ENCODE measurements at places on chromosomes 13 and 19.

GRCh38 chr19:45050036-45050435 lies 11.2 kb downstream of the CLASRP start:
- no peak for DNase-seq

GRCh38 chr13:68714292-68714691 lies 1393.3 kb upstream of the ATXN8OS start:
- no peak for DNase-seq

- no peak for DNase-seq
Observed at GRCh38 chr19:16374436-16374835, 49.8 kb downstream of the KLF2 start.

DNA sequence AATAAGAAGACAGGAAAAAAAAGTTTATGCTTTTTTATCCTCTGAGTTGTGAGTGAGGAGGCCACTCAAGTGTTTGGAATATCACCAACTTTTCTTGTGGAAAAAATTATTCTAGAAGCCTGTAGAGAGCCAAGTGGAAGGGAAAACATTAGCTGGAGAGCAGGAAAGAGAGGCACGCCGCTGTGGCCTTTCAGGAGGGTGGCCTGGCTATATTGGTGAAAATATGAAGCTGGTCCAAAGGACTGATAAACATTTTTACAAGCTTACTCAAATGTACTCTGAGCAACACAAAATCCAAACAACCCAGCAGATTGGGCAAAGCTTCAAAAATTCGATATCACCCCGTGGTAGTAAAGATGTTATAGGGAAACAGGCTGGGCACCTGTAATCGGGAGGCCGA lies 2.3 kb upstream of the EIF3G start:
- no peak for DNase-seq

DNA sequence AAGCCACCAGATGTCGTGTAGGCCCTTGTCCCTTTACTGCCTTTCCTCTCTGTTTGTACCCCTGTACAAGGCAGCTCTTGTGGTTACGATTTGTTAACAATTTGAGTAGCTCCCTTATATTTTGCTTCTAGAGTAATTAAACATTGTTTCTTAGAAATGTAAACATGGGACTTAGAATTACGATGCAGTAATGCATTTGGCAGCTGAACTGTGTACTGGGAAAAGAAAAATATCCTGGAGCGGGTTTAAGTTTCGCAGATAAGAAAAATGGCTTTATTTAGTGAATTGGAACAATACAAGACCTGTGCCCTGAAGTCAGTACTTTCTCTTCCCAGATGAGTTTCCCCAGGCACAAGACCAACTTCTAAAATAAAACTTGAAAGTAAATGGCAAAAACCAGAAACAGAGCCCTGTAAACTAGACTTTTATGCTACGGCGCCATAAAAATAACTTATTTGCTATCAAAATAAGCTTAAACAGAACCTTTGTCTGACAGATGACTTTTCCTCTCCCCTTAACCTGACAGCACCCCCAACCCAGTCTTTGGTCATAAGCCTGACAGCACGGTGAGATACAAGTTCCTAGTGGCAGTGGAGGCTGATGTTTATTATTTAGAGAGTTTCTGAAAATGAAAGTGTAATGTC lies 63.0 kb downstream of the LRCH1 start:
- no peak for DNase-seq

DNA sequence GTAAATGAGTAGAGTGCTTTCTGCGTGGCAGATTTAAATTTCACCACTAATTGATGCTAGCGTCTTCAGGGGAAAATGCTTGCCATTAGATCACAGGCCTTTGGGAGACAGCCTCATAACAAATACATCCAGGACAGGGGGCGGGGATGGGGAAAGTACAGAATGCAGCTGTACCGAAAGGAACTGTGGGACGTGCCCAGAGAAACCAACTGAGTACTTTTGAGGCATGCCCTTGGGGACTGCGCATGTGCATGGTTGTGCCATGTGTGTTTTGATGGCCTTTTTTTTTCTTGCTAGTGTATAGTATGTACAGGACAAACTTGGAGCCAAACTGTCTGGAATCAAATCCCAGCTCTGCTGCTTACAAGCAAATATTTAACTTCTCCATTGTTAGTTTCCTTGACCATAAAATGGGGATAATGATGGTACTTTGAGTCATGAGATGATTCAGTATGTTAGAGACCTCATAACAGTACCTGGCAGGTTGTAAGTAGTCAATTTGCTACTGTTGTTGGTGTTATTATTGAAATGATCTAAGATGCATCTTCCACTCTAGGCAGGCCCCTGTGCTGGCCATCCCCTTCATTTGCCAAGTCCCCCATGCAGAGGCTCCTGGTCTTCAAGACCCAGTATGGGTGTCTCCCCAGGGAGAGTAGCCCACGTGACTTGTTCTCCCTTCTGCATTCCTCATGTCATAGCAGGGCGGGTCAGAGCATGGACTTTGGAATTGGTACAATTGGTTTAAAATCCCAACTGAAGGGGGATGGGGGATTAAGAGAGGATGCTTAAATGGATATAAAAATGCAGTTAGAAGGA lies 68.3 kb upstream of the NPAS1 start:
- DNase-seq: peak; percentile 26

- DNase-seq: no peak
Observed at GRCh38 chr19:34336781-34337271, 28.2 kb upstream of the GPI start.

GRCh38 chr13:44930963-44931623 lies 58.2 kb downstream of the NUFIP1 start:
- DNase-seq: no peak

DNA sequence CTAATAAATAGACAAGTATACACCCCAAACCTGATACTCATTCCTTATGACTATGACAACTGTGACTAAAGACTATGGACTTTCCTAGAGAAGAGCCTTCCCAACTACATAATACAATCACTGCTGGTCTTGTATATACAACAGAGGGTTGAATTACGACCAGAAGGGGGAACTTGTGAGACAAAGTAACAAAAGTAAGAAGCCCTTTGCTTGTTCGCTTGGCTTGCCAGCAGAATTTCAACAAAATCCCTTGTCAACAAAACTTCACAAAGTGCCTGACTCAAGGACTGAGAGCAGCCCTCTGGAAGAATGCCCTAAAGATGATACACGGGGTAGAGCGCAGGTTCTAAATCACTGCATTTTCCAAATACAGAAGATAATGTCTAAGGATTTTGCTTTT lies 99.4 kb downstream of the WASF3 start:
- no peak for DNase-seq

- no peak for DNase-seq
Observed at GRCh38 chr13:77859450-77859849, 59.2 kb downstream of the EDNRB start.

- DNase-seq: no peak
Observed at GRCh38 chr19:54902061-54902460, 3.9 kb upstream of the NCR1 start.

DNA sequence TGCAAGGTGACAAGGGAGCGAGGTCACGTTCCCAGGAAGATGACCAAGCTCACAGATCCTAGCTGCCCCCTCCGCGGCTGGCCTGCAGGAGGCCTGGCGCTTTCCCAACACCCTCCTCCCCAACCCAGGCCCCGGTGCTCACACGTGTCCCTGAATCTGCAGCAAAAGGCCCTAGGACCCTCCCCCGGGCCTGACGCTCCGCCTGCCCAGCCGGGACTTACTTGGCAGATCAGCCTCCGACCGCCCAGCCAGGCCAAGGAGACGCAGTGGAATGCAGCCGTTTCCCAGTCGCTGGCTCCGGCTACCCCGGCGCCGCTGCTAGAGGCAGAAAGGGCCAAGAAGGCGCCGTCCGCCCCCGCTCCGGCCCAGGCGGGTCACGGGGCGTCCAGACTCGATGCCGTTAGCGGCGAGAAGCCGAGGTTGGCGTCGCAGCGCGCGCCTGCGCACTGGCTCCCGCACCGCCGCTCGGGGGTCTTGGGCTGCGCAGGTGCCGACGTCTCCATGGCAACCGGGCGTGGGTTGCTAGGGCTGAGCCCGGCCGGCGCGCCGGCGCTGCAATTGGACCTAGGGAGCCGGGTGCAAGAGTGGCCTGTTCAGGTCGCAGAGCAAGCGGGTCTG lies at the start of gene PNMA8A:
PNMA8A (minus strand) TSS at position 448 of the 618 bp plus-strand sequence. CDS start 528 bp downstream, outside the sequence.
- peak; percentile 60 for DNase-seq

GRCh38 chr19:4233282-4233853 lies 4.0 kb downstream of the EBI3 start:
- no peak for DNase-seq

- DNase-seq: no peak
Observed at GRCh38 chr19:44800461-44800860, 8.4 kb upstream of the BCAM start.

GRCh38 chr19:3880471-3881271 lies at the start of gene ATCAY:
Gene ATCAY (plus strand): TSS chr19:3880685. CDS start chr19:3885768, 5,083 bp downstream.
- peak; percentile 62 for DNase-seq

- DNase-seq: no peak
Observed at GRCh38 chr19:12842511-12842910, 4.2 kb downstream of the MAST1 start.

GRCh38 chr13:91592056-91593014 lies 193.9 kb downstream of the GPC5 start:
- no peak for DNase-seq

DNA sequence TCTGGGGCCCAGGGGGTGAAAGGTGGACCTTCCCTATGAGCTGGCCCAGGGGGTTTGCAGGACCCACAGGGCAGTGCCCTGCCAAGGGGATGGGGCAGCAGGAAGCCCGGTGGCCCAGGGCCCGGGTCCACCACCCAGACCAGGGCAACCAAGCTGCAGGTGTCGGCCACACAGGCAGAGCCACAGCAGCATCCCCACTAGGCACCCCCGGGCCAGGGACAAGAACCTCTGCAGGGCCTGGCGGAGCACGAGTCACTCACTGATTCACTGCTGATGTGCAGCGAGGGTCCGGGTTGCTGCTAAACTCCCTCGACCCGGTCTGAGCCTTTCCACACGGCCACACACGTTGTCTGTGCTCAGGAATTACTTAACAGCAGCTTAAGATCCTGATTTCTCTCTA lies 8.8 kb downstream of the FZR1 start:
- no peak for DNase-seq

GRCh38 chr19:14347999-14348889 lies 33.0 kb upstream of the ADGRE5 start:
- no peak for DNase-seq

GRCh38 chr13:44549476-44549875 lies 26.7 kb downstream of the TSC22D1 start:
- DNase-seq: no peak

DNA sequence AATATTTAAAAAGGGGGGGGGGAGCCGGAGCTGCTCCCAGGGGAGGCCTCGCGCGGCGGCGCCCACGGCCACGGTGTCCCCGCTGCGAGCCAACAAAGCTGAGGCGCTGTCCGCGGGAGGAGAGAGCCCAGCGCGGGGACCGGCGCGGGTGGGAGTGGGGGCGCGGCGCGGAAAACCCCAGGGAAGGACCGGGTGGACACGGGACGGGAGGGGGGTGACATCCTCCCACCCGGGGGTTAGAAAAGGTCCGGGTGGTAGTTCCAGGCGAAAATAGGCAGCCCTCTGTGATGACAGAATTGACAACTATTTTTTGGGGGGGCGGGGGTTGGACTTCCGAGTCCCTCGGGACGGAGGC lies 11.1 kb upstream of the SOX1 start:
- no peak for DNase-seq

GRCh38 chr19:21569494-21569865 lies 64.1 kb downstream of the ZNF429 start:
- peak; percentile 48 for DNase-seq

- no peak for DNase-seq
Observed at GRCh38 chr19:13748169-13748828, 16.0 kb upstream of the MRI1 start.

DNA sequence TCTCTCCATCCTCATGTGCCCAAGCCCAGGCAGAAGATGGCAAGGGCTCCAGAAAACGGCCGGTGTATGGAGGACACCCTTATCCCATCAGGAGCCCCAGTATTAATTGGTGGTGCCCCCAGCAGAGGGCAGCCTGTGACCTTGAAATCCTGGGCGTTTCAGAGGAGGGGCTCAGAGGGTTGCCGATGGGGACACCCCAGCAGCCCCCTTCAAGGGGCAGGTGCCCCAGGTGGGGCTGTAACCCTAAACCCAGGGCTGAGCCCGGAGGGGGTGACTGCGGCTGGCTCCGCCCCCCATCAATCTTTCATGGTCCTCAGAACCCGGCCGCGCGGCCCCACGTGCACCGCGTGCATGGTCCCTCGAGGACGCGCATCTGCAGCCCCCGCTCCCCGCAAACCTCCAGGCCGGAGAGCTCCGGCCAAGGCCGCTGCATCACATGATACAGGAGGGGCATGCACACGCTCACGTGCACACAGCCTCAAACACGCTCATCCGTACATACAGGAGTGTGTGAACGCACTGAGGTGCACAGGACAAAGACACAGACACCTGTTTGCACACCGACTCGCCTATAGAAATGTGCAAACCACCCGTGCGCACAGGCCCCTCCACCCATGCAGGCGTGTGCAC lies 949 bp downstream of the RAB3A start:
- DNase-seq: no peak

DNA sequence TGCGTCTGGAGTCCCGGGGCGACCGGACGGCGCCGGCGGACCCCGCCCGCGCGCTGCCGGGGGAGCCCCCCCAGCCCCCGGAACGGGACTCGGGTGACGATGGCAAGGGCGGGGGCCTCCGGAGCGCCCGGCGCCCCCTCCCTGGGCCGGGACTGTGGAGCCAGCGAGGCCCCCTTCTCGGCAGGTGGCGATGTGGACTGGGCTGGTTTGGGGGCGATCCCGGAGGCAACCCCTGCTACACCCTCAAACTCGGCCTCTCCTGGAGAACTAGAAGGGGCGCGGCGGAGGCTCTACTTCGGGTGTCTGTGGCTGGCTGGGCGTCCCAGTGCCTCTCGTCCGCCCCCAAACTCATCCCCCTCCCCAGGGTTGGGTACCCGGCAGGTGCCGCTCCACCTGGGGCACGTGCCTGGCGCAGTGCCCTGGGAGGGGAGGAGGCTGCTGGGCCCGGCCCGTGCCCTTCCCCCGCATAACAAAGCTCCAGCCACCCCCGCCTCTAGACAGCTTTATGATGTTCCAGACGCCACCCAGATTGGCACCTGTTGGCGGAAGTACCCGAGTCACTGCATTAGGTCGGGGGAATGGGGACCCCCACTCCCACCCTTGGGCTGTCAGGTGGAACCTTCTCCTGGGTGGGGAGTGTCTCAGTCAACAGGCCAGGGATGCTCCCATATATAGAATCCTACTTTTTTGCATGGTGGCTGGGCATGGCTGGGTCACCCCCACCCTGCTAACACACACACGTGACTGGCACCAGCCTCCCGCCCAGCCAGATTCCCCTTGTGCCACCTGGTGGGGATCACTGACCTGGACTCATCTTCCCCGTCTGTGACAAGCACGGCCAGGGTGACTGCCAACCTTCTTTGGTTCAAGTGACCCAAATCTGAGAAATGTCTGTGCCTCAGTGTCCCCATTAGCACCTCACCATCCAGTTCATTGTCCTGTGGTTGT lies 722 bp downstream of the PKN1 start:
- no peak for DNase-seq

DNA sequence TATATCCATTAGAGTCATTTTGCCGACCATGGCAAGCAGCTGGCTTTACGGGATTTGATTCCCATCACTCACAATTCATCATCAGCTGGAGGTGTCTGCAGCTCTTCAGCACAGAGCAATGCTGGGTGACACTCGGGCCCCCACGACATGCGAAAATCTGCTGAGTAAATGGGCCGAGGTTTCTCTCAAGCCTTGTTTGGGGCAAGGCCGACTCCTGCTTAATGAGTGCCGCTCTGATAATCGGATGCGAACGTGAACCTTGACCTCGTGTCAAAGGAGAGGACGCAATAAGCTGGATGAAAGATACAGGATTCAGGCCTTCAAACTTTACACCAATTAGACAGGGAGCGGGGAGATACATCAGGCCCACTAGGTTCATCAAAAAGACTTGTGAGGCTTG lies 65.2 kb downstream of the GGACT start:
- DNase-seq: no peak

GRCh38 chr19:6272913-6273600 lies 6.7 kb downstream of the MLLT1 start:
- DNase-seq: no peak
